ENCODE measurements at places on chromosomes 13 and 19.

DNA sequence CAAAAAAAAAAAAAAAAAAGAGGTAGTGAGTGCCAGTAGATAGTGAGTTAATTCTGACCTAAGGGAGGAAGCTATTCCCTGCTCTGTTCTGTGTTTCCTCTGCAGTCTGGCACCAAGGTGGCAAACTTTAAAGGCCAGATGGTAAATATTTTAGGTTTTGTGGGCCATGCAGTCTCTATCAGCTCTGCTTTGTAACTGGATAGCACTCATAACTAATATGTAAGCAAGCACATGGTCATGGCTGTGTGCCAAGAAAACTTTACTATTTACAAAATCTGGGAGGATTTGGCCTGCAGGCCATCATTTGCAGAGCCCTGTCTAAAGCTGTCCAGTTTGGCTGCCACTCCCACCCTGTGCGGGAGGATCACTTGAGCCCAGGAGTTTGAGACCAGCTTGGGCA, 4.3 kb downstream of the PIN1 start:
- no peak for DNase-seq

DNA sequence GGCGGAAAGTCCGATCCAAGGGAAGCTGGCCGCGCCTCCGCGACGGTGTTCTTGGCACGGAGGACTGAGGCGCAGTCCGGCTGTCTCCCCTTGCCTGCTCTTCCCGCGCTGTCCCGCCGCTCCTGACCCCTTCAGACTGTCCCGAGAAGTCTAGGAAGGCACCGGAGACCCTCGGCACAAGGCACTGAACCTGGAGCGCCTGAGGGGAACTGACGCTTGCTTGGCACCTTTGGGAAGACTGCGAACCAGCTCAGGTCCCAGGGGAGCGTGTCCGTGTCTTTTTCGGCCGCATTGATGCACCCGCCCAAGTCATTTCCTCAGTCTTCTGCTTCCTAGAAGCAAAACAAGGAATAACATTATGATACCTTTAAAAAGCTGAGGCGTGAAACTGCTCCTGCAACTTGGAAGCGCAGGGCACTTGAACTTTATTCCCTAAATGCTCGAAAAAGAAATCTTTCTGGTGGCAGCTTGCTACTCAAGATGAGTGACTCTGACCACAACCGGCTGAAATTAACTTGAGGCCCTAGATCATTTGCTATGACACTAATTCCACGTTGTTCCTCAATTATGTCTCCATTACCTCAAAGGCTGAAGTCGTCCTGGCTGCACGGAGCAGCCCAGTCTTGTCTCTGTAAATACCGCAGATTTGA, 735 bp upstream of the FLT1 start:
- no peak for DNase-seq

DNA sequence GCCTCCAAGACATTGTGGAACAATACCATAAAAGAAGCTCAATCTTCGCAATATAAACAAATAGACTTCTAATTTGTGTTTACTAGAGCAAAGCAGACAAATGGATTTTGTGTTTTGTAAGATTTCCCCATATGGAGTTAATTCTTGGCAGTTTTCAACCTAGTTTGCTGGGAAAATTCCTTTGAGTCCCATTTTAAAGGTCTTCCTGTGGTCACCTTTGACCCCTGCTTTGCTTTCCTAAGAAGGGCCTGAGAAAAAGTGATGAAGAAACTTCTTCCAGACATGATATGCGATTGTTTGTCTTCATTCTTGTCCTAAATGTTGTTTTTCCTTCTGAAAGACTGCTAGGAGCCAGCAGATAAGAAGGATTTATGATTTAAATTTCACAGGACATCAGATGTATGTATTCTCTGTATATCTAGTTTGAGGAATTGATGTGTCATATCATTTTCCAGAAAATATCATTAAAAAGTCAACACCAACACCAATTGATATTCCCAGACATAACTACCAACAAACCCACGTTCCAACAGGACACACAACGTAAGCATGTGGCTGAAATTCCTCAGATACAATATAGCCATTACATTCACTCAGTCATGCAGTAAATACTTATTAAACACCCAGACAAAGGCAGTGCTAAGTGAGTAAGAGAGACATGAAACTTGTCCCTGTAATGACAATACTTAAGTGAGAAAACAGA, 276.4 kb downstream of the LHFPL6 start:
- DNase-seq: no peak

- no peak for DNase-seq
These were observed 19.6 kb upstream of the CCNA1 start for GRCh38 chr13:36412736-36413135.

DNA sequence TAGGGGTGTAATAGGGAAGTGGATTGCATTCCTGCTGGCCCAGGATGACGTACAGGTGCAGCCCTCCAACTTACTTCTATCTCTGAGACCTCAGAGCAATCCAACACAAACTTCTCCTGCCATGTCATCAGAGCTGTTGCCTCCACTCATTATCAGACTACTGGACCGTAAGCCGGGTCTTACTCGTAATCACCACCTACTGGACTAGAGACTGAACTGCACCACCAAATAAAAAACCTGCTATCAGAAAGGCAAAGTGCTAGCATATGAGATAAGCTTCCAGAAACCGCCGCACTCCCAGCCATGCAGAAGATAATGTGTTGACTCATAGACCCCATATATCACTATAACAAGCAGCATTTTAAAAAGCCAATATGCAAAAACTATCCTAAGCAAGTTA, 102.0 kb downstream of the SLITRK1 start:
- peak; percentile 69 for DNase-seq

DNA sequence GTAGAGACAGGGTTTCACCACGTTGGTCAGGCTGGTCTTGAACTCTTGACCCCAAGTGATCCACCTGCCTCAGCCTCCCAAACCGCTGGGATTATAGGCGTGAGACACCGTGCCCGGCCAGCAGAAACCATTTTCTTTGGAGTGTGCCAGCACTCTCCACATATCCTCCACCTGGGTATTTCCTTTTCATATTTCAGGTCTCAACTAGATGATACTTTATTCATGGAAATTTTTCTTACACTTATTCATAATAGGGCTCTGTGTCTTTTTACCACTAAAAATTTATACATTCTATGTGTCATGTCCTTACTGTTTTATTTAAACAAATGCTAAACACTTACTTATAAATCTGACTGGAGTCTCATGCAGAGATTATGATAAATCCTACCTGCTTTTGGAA, 305.9 kb downstream of the PCDH20 start:
- no peak for DNase-seq

GRCh38 chr19:45114116-45114515, 21.1 kb downstream of the PPP1R37 start:
- no peak for DNase-seq

DNA sequence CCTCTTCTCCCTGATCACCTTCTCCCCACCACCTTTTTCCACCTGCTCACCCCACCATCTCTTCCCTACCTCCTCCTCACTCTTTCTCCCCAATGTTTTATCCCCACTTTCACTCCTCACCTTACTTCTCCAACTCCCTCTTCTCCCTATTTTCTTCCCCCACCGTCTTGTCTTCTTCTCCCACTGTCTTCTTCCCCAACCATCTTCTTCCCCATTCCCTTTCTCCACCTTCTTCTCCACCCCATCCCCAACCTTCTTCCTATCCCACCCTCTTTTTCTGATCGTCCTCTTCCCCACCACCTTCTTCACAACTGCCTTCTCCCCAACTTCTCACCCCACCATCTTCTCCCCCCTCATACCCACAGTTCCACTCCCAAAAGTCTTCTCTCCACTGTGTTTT, 929.4 kb downstream of the UQCRFS1 start:
- no peak for DNase-seq

GRCh38 chr19:48554385-48555091, 2.6 kb downstream of the SULT2B1 start:
- DNase-seq: no peak

DNA sequence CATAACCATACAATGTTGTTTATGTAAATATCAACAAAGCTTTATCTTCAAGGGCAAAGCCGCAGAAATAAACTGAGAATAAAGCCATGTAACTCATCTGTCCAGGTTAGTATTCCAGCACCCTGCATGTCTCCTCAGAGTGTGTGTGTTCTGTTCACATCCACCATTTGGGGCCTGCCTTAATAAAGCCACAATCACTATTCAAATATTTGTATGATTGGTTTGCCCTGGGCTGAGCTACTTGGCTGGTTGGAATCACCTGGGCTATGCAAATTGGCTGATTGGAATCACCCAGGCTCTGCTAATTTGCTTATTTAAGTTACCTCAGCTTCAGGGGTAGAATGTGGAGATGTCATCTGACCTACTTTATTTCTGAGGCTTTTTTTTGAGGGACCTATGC, 42.4 kb upstream of the ZNF737 start:
- no peak for DNase-seq

DNA sequence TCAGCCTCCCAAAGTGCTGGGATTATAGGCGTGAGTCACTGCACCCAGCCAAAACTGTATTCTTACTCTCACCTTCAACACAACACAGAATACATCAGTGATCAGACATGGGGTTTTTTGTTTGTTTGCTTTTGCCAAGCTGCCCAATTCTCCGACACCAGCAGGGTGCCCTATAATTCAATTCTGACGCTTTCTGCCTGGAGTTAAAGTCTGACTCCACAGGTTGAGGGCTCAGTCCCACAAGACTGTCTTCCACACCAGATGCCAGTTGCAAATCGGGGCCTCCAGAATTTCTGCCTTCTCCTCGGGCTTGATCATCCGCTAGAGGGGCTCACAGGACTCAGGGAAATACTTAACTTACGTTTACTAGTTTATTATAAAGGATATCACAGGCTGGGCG, 22.1 kb downstream of the FBN3 start:
- no peak for DNase-seq

DNA sequence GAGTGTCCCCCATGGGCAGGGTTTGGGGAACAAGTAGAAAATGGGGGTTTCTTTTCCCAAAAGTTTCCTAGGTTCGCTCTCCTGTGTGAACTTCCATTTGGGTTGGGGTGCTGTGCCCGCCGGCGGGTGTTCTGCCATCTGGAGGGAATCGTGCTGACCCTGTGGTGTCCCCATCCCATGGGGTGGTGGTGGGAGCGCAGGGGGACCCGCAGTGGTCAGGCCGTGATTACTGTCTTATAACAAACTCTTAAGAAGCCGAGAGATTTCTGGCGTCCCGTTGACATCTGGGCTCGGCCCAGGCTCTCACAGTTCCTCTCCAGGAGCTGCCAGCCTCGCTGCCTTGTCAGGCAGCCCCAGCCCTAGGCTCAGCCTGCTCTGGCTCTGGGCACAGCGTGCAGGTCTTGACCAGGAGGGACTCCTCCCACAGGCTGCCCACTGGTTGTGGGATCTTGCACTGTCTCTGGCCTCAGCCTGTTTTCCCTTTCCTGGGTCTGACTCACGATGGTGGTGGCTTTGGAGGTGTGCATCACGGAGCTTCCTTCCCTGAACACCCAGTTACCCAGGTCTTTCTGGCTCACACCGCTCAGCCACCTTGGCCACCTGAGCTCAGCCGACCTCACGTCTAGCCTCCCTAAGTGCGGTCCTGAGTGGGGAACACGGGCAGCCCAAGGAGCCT, 34.5 kb downstream of the PLEKHJ1 start:
- no peak for DNase-seq

GRCh38 chr19:37931881-37932655, 25.1 kb downstream of the SIPA1L3 start:
- DNase-seq: no peak

DNA sequence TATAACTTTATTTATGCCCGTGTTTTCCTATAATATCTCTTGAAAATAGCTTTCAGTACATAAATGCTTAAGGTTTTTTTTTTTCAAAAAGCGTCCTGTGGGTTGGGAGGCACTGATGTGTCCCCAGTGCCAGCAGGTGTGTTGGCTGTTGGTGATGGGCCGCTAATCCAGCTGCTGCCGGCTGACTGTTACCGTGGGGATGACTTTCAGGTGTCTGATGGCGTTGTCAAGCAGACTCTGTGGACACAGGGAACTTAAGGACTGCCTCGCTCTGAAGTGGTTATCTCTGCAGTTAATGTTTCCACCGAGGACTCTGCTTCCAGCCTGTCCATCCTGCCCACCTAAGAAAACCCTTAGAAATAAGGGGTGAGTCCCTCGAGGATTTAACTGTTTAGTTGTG, 94.5 kb downstream of the ANKRD10 start:
- no peak for DNase-seq

- no peak for DNase-seq
These were observed 110.0 kb downstream of the KCNRG start for GRCh38 chr13:50125304-50125553.

GRCh38 chr13:96551546-96551945, 442.7 kb downstream of the OXGR1 start:
- DNase-seq: no peak

- no peak for DNase-seq
These were observed 844.8 kb downstream of the PCDH17 start for GRCh38 chr13:58476206-58476918.

DNA sequence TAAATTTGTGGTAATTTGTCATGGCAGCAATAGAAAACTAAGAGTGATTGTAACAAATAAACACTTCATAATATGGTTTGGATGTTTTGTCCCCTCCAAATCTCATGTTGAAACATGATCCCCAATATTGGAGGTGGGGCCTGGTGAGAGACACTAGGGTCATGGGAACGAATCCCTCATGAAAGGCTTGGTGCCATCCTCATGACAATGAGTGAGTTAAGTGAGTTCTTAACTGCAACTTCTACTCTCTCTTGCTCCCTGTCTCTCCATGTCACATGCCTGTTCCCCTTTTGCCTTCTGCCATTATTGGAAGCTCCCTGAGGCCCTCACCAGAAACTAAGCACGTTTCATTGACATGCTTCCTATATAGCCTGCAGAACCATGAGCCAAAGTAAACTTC, 1233.2 kb downstream of the OLFM4 start:
- DNase-seq: no peak

DNA sequence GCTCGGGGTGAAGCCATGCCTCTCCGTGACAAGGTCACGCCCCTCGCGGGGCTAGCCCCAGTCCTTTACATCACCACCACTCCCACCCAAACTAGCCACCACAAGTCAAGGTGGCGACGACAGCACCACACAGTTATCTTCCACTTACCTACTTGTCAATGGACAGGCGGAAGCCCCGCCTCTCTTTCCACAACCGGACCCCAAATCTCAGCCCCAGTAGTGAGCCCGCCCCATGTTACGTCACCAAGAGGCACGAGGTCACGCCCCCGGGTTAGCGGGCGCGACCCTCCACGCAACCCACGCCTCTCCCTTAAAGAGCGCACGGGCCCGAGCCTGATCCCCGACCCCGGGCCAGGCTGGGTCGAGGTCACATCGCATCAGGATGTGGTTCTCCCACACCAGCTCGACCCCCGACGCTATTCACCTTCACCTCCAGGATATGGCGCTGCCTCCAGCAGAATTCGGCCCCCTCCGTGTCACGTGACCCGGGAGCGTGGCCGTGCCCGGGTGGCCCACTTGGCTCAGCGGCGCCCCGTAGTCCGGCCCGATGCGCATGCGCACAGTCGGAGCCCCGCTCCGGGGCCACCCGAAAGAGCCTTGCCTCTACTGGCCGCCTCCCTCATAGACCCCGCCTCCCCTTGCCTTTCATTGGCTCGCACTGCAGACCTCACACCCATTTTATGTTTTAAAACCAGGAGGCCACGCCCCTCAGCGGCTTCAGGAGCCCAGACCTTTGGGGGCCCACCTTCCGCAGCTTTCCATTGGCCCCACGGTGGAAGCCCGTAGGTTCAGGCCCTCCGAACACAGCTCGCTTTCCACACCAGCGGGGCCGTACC, 18.2 kb downstream of the SYDE1 start:
- DNase-seq: peak; percentile 97

GRCh38 chr13:29577136-29578051, 18.1 kb downstream of the SLC7A1 start:
- no peak for DNase-seq
